ENCODE measurements at places on chromosomes 13 and 19.

DNA sequence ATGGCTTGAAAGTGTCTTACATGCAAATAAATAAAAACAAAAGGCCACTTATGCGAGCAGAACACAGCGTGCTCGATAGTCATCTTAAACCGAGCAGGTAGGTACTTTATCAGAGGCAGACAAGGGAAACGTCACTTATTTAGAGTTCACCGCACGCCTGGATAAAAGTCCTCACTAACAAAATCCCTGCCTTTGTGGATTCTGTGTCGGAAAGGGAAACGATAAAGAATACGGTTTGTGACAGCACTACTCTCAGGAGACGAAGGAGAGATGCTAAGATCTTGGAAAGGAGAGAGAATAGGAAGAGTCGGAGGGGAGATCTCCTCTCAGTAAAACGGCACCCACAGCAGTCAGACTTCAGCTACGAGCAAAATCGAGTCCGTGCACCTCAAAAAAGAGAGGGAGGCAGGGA, 581 bp downstream of the RCBTB1 start:
- DNase-seq: peak; percentile 60

GRCh38 chr13:101390461-101390860, 25.8 kb downstream of the NALCN start:
- DNase-seq: no peak

GRCh38 chr19:16328824-16329482, 4.3 kb downstream of the KLF2 start:
- DNase-seq: peak; percentile 57

GRCh38 chr19:35044317-35045117, 3.0 kb downstream of the HPN start:
- peak; percentile 56 for DNase-seq

- DNase-seq: no peak
These were observed 10.4 kb downstream of the SPINT2 start for GRCh38 chr19:38274739-38275138.

DNA sequence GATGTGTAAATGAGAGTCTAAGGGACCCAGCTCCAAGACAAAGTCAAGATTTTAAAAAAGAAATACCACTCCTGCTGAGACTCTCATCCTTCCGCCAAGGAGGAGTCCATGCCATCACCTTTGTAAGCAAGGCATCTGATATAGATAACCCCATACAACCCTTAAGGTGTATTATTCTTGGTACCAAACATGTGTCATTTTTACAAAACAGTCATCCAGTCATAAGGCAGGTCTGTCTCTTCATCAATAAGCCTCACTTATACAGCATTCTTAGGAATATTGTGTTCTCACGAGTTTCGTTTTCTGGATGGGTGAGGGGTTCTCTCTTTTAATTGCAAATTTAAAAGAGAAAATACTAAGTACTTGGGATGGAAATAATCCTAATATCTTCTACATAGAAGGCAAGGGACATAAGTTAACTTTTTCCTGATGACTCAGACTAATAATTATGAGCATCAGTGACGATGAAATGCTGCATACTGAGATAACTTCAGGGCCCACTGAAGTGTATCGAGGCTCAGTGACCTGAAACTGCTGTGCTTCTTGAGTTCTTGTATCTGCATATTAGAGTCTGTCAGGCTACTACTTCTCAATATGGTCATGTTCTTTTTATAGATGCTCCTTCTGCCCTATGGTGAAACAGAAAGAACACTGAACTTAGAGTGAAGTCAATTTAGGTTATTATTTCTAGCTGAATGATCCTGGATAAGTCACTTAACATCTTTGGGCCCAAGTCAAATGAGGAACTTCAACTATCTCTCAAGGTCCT, 166.6 kb downstream of the KLF12 start:
- peak; percentile 91 for DNase-seq

GRCh38 chr13:111296417-111296816, 24.0 kb upstream of the TEX29 start:
- no peak for DNase-seq

DNA sequence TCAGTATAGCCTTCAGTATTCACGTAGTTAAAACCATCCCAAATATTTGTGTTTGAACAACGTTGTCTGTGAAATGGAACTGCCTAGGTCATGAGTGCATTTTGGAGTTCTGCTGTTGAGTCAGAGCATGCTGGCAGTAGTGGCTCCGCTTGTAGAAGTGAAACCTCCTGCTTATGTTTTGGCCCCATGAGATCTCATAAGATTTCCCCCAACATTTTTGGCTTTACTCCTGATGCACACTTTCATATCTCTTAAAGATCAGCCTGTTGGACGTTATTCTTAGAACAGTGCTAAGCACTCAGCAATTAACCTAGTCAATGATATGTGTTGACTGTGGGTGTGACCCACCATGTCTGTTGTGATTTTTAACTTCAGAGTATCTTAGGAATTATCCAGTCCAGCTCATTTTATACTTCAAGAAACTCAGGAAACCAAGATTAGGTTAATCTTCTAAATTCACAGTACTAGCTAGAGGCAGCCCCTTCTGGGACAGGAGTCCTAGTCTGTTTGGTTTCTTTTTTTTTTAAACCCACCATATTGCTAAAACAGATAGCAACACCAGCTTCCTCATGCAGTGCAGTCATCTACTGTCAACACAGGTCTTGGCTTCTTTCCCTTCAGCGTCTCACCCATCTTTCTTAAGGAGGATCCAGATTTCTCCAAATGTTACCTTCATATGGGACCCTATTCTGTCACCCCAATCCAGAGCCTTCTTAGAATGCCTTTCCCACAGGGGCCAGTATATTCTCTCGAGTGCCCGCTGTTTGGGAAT, 26.2 kb downstream of the RAP2A start:
- peak; percentile 1 for DNase-seq

GRCh38 chr19:1690699-1691307, 38.4 kb upstream of the TCF3 start:
- DNase-seq: peak; percentile 75

- DNase-seq: no peak
These were observed 17.8 kb upstream of the ATP12A start for GRCh38 chr13:24662195-24663088.

DNA sequence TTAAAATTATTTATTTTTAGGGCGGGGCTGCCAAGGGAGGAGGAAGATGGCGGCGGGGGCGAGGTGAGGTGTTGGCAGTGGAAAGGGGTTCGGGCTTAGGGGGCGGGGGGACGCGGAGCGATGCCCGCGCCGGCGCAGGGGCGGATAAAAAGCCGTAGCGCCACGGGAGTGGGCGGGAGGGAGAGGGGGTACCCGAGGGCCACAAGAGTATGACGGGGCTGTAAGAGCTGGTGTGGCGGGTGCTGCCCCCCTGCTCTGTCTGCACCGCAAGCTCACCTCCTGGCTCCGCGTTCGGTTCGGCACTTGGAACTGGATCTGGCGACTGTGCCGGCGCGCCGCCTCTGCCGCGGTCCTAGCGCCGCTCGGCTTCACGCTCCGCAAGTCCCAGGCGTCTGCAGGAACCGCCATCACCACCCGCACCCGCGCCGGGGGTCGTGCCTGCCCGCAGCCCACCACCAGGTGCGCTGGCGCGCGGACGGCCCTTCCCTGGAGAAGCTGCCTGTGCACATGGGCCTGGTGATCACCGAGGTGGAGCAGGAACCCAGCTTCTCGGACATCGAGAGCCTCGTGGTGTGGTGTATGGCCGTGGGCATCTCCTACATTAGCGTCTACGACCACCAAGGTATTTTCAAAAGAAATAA, 265.2 kb upstream of the SGCG start:
- DNase-seq: peak; percentile 60

- DNase-seq: no peak
These were observed 33.5 kb upstream of the IRS2 start for GRCh38 chr13:109819874-109820273.

DNA sequence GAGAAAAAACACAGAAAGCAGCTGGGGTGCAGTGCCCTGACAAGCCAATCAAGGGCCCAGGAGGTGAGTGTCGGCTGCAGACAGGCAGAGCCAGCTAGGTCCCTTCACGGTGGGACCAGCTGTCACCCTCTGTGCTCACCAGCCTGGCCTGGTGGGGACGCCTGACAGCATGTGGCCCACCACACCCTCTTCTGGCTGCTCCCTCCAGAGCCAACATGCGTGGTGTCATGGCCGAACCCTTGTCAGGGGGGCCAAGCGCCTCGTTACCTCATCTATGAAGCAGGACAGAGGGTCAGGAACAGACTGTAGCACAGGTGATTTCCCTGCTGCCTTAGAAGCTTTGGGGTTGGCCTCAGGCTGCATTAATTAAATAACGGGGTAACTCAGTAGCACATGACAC, 40.0 kb upstream of the ISYNA1 start:
- DNase-seq: no peak

DNA sequence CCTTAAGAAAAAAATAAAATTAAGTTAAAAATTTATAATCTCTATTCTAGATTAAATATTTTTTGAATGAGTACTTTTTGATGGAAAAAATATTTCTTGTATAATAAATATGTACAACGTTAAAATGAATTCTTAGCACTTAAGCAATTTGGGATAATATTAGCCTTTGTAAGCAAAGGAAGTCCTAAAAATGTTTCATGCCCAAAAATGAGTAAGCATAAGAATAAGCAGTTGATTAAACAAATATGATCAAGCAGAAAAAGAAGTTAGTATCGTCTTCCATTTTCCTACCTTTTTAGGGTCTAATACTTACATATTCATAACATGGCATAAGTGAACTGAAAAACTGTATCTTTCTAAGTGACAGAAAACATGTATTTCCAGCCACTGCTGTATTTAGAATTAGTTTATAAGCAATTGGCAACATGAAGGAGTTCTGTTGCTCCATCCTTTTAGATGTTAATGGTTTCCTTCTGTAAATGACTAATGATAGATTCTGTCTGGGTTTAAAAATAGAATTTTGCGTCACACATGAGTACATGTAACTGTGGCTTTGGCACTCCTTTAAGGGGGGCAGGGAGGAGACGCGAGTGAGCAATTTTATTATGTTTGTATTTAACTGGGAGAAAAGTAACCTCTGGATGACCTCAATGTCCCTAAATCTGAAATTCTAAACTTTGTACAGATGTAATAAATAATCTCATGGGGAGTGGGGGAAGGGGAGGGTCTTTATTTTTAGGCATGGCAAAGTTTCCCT, 237.4 kb downstream of the RGCC start:
- peak; percentile 45 for DNase-seq

GRCh38 chr13:22243469-22244163, 572.7 kb downstream of the FGF9 start:
- no peak for DNase-seq

- DNase-seq: no peak
These were observed 188.2 kb downstream of the MTUS2 start for GRCh38 chr13:29008296-29008695.

DNA sequence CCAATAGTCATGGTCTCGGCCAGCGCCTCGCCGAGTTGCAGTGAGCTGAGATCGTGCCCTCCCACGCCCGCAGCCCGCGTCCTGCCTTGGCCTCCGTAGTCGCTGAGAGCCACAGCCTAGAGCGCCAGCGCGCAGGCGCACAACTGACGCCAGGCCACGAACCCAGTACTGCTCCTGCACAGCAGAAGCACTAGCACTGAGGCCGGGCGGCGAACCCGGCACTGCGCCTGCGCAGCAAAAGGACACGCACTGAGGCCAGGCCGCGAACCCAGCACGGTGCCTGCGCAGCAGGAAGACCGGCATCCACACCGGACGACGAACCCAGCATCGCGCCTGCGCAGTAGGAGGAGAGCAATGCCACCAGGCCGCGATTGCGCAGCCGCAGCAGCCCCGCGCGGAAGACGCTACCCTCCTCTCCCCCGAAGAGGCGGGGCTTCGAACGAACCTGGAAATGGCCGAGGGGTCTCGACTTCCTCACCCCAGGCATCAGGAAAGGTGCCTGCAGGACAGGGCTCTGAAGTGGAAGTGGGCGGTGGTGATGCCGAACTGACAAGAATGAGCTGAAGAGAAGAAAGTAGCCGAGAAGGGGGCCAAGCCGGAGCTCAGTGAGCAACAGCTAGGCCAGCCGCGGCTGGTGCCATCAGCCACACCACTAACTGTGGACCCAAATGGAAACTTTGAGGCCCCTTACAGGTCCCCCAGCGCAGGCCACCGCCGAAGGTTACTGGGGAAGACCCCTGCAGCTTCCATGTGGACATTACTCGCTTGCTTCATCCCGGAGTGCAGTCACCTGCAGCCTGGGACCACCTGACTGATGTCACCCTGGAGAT, 7.5 kb downstream of the F10 start:
- no peak for DNase-seq

GRCh38 chr19:51571599-51571998, 516 bp downstream of the ZNF175 start:
- no peak for DNase-seq

DNA sequence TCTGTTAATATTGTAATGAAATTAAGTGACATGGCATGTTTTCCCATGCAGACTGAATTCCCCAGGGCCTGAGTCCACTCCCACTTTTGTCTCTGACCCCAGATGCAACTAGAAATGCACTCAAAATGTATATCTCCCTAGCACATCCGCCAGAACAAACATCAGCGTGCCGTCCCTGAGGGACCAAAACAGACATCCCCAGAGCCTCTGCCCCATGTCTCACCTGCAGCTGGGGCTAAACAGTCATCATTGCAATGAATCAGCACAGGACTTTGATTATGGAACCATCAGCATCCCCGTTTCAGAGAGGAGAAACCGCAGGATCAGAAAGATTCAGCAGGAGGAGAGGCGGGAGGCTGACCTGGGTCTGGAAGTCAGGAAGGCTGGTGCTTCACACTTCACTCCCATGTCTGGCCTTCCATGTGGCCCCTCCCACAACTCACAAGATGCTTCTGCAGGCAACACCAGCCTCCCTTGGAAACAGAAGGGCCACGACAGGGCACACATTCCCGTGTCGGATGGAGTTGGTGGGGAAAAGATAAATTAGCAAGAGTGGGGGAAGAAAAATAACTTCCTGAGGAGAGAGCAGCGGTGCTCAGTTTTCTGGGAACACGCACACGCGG, 130.6 kb upstream of the VSTM2B start:
- no peak for DNase-seq

GRCh38 chr19:31262725-31263191, 86.5 kb downstream of the TSHZ3 start:
- DNase-seq: no peak

DNA sequence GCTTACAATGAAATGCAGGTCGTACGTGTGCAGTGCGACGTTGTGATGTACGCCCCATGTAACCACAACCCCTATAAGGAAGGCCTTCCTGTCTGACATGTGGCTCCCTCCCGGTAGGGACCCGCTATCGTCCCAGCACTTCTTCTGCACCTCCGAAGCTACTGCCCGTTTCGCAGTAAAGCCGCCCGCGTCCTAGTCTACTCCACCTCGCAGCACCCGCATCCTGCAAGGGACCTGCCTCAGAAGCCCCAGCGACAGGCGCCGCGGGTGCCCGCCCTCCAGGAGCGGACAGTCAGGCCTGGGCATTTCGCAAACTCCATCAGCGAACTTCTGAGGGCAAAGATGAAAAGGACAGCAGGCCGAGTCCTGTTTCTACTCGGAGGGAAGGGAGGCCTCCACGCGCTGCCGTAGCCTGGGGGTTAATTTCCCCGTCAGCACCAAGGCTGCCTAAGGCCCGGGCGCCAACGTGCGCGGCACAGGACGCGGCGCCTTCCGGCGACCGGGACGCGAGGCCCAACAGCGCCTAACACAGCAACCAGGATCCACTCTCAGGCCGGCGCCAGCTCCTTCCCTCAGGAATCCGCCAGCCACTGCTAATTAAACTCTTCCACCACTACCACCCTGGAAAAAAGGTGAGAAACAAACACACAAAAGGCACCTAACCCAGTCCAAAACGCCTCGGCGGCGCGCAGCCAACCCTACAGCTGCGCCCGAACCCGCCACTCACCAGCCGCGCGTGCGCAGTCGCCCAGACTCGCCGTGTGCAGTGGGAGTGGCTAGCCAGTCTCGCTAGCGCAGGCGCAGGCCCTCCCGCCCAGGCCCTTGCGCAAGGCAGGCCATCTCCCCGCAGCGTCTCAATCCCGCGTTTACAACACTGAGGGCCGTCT, at the start of gene EEF1AKMT1:
Gene EEF1AKMT1, minus strand, starts transcription at position 768 of the 887 bp plus-strand sequence. CDS start 16,363 bp downstream, outside the sequence.
- DNase-seq: peak; percentile 86

- DNase-seq: no peak
These were observed 109.5 kb upstream of the SPATA13 start for GRCh38 chr13:24050796-24051715.

Data from OCI-LY7 (cell line).